ENCODE measurements at places on chromosomes 1 and 21. TPM values are rescaled to one million over a fixed set of nuclear protein-coding genes. Genes with fewer than 3 reads are reported as not detected.

GRCh38 chr21:31346256-31346821, 2.3 kb upstream of the TIAM1 start:
- DNase-seq: no peak

GRCh38 chr1:55326496-55327243, 111.5 kb upstream of the USP24 start:
- no peak for DNase-seq

- DNase-seq: no peak
Observed at GRCh38 chr1:95069710-95070093, 3.0 kb downstream of the ALG14 start.

- no peak for DNase-seq
Observed at GRCh38 chr1:12047120-12047876, 15.8 kb upstream of the TNFRSF8 start.

- DNase-seq: no peak
Observed at GRCh38 chr1:181141431-181141910, 53.0 kb downstream of the IER5 start.

Gene DIO1
- not detected for polyA plus RNA-seq

Gene CD5L
- polyA plus RNA-seq: not detected

Gene AMY2A
- polyA plus RNA-seq: 0.09 TPM

DNA sequence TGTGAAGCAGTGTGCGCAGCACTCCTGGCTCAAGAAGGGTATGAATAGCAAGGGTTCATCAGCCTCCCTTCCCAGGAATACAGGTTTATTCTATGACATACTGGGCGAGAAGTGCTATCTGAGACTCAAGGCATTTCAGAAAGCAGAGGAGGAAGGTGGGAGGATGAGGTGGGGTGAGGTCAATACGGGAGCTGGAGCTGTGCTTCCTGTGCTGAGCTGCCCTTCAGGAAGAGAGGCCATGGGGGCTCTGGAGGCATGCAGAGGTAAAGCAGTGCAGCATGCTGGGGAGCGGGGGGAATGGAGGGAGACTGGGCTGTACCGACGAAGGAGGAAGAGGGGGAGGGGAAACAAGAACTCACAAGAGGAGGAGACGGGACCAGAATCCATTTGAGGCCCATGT, 717.6 kb downstream of the PTPRU start:
- no peak for DNase-seq

- DNase-seq: no peak
Observed at GRCh38 chr1:70205071-70205433, 327 bp downstream of the LRRC40 start.
